Skin of body (tissue), 3 donors: ENCODE measurements at places on chromosomes 11 and 22. TPM values are rescaled to one million over a fixed set of nuclear protein-coding genes. Genes with fewer than 3 reads are reported as not detected.

- no peak for DNase-seq
Observed at GRCh38 chr11:115379528-115379927, 124.7 kb downstream of the CADM1 start.

GRCh38 chr22:25837288-25837900, 95.4 kb downstream of the MYO18B start:
- DNase-seq = no peak

- no peak for DNase-seq
Observed at GRCh38 chr11:126782810-126783209, 217.8 kb downstream of the KIRREL3 start.

- no peak for DNase-seq
Observed at GRCh38 chr11:72349053-72349452, 85.3 kb downstream of the CLPB start.

DNA sequence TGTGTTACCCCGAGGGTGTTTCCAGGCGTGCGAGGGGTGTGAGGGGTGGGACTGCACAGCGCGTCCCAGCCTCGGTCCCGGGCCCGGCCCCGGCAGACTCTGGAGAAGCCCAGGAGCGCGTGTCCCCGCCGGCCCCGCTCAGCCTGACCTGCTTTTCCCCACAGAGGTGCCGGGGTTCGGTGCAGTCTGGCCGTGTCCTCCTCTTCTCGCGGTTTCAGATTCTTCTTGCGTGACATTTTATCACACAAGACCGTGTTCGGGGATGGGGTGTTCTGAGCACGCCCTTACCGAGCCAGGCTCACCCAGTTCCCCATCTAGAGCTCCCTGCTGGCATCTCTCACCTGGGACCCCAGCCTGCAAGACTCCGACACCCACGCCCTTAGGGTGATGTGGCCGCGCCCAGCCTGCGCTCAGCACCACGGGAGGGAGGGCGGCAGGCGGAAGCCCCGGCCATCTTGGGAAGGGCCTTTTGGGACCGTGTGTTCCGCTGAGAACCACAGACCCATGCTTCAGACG, 775.6 kb downstream of the BRD1 start:
- DNase-seq = no peak

- no peak for DNase-seq
Observed at GRCh38 chr11:95074792-95075563, 8.3 kb downstream of the SRSF8 start.

DNA sequence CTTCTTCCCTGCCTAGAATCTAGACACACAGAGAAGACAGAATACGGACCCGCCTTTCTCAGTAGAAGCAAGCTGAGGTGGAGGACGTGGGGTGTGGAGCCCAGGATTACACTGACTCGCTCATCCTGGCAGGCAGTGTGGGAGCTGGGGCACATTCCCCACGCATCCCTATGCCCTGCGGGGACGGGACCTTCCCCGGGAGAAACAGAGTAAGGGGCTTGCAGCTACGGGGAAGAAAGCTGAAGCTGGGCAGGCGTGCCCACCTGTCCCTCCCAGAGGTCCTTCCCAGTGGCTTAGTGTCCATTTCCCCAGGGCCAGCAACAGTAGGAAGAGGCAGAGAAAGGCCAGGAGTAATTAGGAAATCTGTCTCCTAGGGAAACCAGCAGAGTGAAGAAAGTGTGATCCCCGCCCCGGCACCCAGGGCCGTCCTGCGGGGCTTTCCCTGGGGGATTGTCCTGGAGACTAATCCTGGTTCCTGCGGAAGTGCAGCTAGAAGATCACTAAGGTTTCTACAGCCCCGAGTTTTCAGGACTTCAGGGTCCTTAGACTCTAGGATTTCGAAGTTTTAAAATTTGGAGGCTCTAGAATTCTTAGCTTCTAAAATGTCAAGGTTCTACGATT, 7.8 kb downstream of the DNAJB13 start:
- DNase-seq = no peak

GRCh38 chr11:61645179-61645868, 34.9 kb upstream of the DAGLA start:
- DNase-seq = no peak

GRCh38 chr11:121615501-121615900, 162.7 kb upstream of the SORL1-AS1 start:
- DNase-seq = no peak

- peak; percentile 69 for DNase-seq
Observed at GRCh38 chr11:11807811-11808782, 33.7 kb upstream of the USP47 start.

The DNAJB7 gene
- total RNA-seq = not detected
